ENCODE measurements at places on chromosomes 4 and X.

GRCh38 chr4:39233783-39234182, 51.5 kb downstream of the WDR19 start:
- no peak for DNase-seq

GRCh38 chr4:105140684-105141490, 5.8 kb upstream of the TET2 start:
- DNase-seq, result peak; percentile 62

GRCh38 chr4:589219-589963, 13.3 kb upstream of the TMEM271 start:
- no peak for DNase-seq

GRCh38 chr4:185204238-185204910, 574 bp upstream of the CFAP97 start:
- DNase-seq, result peak; percentile 47

GRCh38 chr4:85431156-85431555, 43.8 kb upstream of the ARHGAP24 start:
- no peak for DNase-seq

DNA sequence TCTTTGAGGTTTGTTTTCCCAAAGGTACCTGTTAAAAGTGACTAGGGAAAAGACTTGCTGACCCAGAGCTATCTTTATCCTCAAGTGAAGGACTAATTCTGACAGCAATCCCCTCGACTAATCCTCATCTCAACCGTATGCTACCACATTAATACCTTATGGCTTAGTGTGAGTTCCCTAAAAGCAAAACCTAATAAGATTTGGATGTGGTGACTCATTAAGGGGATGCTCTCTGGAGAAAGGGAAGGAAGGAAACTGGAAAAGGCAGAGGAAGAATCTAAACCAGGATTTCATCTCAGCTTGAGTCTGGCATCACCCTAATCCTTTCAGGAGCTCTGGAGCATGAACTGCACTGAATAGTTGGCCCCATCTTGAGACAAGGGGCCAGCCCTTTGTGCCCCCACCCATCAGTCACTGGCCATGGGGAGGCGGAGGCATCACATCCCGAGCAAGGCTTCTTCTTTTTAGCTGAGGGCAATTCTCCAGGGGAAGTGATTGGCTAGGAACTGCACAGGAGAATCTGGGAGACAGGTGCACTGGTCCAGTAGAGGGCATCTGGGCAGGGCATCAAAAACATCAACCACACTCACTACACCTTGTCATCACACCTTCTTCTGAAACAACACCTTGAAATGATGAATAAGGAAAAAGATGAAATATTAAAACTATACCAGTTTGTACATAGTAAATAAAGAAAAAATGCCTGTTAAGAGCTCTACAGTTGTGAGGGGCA, 6.9 kb upstream of the BBS7 start:
- no peak for DNase-seq

DNA sequence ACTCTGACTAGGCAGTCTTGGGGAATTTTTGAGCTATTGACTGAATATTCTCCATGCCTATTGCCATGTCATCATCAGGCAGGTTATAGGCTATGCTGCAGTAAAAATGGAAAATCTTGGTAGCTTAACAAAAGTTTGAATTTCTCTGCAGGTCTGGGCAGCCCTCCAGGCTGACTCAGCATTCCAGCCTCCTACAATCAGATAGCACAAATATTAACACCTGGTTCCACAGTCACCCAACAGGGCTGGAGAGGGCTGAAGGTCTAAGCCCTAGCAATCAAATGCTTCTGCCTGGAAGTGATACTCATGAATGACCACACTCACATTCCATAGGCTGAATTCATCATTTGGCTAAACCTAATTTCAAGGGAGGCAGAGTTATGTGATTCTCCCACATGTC, 9.6 kb upstream of the PPP3CA start:
- peak; percentile 69 for DNase-seq

DNA sequence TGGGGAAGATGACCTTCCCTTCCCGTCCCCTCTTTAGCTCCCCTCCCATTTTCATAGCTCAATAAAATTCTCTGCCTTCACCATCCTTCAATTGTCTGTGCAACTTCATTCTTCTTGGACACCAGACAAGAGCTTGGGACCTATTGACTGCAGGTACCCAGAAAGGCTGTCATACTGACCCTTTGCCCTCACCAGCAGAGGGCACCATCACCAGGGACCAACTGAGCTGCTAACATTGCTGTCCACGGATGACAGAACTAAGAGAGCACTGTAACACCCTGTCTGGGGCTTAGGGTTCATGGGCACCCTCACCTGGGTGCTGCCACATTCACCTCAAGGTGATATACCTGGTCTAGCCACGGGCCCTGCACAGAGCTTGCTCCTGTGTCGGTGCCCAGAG, 141.3 kb upstream of the VCX3B start:
- peak; percentile 26 for DNase-seq

DNA sequence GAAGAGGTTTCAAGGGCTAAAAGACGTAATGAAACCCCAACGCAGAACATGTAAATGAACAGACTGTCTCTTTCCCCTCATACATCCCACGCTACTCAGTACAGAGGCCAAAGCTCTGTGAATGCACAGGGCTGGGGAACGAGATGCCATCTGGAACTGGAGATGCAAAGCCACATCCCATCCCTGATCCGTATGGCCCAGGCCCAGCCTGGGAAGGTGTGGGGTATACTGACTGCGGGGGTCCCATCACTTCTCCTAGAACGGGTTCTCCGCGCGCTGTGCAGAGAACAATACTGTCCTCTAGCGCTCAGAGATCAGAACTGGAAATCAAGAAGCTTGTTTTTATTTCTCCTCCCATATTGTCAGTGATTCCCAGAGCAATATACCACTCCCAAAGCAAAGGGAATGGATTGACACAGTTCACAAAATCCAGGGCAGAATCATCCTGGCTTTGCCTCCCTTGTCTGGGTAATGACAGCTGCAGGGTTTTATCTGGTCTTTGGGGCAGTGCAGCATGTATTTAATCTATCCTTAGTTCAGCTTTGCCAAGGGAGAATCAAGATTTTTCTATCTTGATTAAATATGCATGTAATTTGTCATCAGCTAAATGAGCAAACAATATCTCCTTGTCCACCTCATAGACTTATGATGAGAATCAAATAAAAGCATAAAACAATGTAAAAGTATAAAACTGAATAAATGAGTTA, 47.3 kb upstream of the TLR3 start:
- DNase-seq, result peak; percentile 9

DNA sequence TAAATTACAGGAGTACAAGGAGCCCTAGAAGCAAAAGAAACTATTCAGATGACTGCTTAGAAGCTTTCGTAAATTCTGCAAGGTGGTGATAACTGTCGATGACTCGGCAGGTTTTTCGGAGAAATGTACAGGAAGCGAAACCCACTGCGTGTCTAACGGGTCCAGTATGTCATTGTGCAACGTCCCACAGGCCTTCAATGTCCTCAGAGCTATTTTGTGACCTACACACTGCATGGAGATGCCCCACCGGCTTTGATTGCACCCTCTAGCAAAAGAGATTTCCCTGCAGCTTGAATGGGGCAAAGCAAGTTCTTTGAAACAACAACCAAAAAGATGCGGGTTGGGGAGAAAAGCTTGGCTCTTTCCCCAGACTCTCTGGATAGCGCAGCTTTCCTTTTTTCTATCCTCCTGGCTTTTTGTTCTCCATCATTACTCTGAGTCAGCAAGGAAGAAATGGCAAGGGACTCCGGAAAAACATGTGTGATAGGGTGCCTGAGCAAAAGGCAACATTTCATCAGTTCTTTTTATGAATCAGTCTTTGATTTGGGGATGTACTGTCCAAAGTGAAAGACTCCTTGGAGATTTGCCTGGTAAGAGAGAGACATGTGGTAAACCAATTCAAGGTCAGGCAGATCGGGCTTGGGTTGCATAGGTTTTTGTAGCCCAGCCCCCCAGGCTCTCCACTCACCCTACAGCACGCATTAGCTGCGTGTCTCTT, 112.0 kb upstream of the TBL1X start:
- DNase-seq, result no peak

DNA sequence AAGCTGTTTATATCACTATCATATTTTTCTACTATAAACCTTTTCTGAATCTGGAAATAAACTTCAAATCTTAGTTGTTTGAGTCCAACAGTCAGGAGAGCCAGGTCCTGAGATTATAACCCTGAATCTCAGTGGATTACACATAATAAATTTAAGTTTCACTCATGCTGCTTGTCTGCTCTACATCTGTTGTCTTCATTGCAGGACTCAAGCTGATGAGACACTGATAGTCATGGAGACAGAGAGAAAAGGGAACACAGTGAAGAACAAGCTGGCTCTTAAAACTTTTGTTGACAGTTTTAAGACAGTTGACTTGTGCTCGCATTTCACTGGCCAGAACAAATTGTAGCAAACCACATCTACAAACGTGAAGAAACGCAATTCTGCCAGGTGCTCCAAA, 327.0 kb upstream of the CTSO start:
- DNase-seq, result no peak

DNA sequence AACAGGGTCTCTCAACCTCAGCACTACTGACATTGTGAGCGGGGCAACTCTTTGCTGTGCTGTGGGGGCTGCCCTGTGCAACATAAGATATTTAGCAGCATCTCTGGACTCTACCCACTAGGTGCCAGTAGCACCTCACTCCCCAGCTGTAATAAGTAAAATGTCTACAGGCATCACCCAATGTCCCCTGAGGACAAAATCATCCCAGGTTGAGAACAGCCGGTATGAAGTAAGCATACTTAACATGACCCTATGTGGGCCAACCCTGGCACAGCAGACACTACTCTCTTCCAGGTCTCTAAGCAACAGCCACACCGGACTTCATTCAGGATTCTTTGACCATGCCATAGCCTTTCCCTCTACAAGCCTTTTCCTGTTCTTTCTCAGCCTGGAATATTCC, 10.5 kb upstream of the MGST2 start:
- DNase-seq, result peak; percentile 50

DNA sequence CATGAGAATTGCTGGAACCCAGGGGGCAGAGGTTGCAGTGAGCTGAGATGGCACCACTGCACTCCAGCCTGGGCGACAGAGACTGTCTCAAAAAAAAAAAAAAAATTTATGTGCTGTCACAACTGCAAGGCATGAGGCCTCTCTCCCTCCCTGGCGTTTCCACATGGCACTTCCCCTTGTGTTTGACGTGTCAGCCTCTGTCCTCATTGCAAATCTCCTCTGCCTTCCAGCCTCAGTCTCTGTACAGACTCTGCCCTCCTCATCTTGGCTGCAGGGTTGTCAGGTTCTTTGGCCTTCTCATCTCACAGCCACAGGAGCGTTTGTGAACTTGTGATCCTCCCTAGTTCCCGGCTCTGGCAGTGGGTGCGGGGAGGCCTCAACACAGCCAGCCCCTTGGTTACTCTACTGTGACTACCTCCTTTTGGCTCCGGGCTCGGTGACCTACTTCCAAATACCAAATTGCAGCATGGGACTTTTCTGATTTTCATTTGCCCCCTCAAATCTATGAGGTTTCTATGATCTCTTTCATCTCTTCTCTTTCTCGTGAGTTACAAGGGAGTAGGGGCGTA, 250.0 kb downstream of the CBR4 start:
- no peak for DNase-seq

GRCh38 chr4:11736978-11737377, 308.3 kb upstream of the HS3ST1 start:
- DNase-seq, result no peak

- no peak for DNase-seq
Observed at GRCh38 chr4:189763583-189763982, 177.1 kb upstream of the FRG1 start.

DNA sequence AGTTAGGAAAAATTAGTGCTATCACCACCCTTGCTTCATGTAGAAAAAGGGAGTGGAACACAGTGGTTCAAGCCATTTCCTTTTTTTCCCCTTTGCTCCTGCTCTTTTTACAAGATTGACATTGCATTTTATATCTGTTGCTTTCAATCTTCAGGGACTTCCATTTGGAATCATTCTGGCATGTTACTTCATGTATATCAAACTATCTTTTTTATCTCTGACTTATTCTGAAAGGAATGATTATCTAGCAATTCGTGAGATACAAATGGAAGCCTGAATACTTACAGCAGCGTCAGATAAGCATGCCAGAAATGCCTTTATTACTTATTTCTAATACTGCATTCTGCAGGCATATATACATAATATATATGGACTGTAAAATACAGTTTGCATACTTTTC, 20.4 kb downstream of the ADGRL3 start:
- DNase-seq, result no peak

DNA sequence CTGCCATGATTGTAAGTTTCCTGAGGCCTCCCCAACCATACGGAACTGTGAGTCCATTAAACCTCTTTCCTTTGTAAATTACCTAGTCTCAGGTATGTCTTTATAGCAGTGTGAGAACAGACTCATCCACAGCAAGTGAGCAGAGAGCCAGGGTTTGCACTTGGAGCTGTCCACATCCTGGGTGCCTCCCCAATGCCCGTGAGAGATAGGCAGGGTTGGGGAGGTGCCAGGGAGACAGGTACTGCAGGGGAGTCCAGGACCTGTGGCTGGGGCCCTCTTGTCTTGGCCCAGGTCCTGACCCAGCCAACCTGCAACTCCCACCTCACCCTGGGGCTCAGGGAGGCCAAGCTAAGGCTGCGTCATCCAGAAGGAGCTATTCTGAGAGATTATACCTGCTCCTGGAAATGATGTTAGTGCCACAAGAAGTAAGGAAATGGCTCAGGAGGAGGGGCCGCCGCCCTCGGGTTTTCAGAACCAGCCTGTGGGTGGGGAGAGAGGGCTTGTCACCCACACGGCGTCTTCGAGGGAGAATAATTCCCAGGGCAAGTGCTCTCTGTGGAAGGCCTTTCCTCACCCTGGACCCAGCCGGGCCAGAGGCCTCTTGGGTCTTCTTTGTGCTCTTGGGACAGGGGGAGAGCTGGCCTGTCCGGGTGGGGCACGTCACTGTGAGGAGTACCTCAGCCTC, 66.5 kb downstream of the ADRA2C start:
- DNase-seq, result no peak

DNA sequence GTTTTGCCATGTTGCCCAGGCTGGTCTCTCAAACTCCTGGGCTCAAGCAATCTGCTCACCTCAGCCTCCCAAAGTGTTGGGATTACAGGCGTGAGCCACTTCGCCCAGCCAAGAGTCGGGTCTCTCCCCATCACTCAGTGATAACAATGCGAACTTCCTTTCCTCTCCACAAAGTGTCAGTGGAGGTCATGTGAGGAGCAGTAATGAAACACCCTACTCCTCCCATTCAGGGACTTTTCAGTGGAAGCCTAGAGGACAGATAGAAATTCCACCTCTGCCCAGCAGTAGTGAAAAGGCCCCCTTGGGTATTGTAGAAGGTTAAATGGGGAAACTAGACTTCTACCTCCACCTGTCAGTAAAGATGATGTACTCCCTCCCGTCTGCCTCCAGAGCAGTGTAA, 141.9 kb upstream of the STK26 start:
- no peak for DNase-seq

GRCh38 chrX:81263059-81263458, 61.2 kb downstream of the SH3BGRL start:
- no peak for DNase-seq

- no peak for DNase-seq
Observed at GRCh38 chrX:643911-644303, 13.3 kb downstream of the SHOX start.
